ENCODE measurements at places on chromosomes 3 and 15. TPM values are rescaled to one million over a fixed set of nuclear protein-coding genes. Genes with fewer than 3 reads are reported as not detected.

The PDCD7 gene
- total RNA-seq: 29.9 TPM

The CADM2 gene
- 0.23 TPM for total RNA-seq

The CHD2 gene
- 29.2 TPM for total RNA-seq

The BSN gene
- total RNA-seq: 0.13 TPM

The VPS39 gene
- 16.6 TPM for total RNA-seq

Data from A549 treated with CpdA at 1 μM for 4 hours (cell line).